ENCODE measurements at places on chromosomes 1 and 21.

DNA sequence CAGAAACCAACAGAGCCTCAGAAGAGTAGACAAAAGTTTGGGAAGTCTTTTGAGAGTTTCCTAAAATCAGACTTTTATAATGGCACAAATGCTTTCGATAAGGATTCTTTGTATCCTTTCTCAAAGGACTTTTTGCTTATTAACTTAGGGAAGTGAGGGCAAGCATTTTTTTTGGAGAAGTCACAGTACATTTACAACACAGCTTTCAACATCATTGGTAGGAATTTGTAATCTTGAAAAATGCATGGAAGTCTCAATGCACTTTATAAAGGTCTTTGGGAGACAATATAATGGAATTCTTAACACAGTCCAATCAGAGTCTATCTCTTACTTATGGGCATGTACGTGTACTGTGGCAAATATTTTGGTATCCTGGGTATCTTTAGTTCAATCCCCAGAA lies 325.8 kb upstream of the NR5A2 start:
- no peak for DNase-seq

DNA sequence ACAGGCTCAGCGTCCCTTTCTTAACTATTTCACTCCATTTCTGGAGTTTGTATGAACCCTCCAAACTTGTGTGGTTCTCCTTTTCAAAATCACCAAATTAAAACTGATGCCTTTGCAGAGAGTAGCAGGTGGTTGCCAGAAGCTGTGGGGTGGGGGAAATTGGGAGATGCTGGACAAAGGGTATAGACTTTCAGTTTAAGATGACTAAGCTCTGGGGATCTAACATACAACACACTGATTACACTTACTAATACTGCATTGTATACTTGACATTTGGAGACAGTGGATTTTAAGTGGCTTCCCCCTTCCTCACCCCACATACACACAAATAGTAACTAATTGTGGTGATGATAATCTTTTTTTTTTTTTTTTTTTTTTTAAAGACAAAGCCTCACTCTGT lies 11.1 kb upstream of the SCYL3 start:
- no peak for DNase-seq

- no peak for DNase-seq
Measured at GRCh38 chr1:63984257-63984929, 210.6 kb downstream of the ROR1 start.

DNA sequence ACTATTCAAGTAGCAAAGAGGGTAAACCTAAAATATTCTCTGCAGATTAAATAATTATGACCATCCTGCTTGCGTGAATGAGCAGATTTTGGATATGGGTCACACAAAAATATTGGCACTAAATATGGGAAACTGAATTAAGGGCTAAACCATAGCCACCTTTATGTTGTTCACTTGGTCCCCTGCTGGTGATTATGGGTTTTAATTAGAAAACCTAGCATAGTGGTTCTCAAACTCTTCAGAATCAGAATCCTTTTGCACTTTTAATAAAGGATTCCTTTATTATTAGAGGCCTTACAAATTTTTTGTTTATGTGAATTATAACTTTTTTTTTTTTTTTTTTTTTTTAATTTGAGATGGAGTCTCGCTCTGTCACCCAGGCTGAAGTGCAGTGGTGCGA lies 38.5 kb upstream of the ZNHIT6 start:
- DNase-seq = no peak

DNA sequence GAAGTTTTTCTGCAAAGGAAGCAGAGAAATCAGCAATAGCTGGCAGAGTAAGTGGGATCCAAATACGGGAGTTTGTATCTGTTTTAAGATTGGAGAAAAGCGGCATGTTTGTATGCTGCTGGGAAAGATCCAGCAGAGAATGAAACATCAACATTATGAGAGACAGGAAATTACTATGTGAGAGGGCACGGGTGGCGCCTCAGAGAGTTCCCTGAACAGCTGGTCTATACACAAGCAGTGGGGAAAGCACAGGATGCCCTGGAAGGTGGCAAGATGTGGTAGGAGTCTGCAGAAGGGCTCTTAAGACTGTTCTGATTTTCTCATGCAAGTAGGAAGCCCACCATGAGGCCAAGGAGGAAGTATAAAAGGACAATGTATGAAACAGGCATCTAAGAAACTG lies 130.4 kb downstream of the RERE start:
- no peak for DNase-seq

- no peak for DNase-seq
Measured at GRCh38 chr1:229272164-229273158, 1.6 kb downstream of the RAB4A start.

DNA sequence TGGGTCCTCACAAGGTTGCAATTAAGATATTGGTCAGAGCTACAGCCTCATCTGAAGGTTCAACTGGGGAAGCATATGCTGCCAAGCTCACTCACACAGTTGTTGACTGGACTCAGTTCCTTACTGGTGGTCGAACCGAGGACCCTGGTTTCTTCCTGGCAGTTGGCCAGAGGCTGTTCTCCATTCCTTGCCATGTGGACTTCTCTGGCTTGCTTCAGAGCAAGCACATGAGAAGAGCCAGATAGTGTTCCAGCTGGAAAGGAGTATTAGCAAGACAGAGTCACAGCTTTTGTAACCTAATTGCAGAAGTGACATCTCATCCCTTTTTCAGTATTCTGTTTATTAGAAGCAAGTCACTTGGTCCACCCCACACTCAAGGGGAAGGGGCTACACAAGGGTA lies 23.6 kb downstream of the POU2F1 start:
- no peak for DNase-seq

DNA sequence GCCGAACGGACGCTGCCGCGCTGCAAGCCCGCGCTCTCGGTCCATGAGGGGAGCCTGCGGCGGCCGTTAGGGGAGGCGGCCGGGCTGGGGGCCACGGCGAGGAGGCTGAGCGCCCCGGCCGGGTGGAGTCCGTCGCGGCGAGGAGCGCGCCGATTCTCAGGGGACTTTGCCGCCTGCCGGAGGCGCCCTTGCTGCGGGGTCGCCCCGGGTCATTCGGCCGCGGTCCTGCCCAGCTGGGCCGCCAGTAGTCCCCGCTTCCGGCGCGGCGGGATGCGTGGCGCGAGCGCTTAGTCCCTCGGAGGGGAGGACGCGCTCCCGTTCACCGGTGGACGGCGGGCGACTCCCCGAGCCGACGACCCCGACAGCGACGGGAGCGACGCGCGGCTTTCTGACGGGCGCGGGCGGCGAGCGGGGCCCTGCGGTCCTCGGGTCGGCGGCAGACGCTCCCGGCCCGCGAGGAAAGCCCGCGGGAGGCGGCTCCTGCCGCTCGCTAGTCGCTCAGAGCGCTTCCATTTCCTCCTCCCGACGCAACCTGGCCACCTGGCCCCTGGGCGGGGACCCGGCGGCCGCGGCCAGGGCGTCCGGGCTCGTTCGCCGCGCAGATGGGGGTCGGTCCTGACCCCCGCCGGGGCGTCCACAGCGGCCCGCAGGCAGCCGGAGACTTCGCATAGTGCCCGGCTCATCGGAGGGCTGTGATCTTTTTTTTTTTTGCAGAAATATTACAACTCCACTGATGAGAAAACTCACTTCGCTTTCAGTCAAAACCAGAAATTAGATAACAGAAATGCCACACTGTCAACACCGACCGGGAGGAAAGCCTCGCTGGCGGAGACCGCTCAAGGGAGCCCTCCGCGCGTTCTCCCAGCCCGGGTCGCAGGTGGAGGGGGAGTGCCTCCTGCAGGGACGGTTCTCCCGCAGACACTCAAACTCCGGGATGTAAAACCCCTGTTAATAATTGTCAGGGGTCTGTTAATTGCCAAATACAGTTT lies 641 bp upstream of the ZBTB21 start:
- DNase-seq = no peak

DNA sequence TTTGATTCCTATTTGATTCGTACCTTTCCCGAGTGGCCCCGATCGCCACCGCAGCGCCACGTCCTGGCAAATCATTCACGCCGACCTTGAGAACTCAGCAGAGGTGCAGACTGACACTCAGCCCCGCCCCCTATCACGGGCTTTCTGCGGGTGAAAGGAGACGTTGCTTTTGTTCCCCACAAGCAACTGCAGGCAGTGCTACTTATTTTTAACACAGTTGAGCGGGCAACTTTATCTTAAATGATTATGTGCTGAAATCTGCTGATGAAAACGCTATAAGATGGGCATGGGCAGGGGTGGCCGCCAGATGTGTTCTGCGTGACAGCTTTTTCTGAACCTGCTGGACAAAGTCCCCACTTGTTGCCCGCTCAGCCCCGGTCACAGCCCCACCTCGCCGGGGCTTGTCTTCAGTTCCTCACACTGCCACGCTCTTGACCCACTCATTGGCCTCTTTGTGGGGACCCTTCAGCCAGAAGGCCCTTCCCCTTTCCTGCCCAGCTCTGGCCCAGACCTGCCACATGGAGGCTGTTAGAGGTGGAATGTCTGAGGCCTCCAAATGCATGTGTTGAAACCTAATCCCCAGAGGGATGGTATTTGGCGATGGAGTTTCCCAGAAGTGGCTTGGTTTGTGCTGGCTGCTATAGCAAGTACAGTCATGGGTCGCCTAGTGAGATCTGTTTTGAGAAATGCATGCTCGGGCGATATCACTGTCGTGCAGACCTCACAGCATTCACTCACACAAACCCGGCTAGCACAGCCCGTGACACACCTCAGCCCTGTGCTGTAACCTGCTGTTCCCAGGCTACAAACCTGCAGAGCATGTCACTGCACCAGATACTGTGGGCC lies 15.7 kb upstream of the PDXK start:
- DNase-seq = no peak

GRCh38 chr1:247111259-247111699 lies 7.1 kb upstream of the ZNF669 start:
- no peak for DNase-seq

GRCh38 chr1:172180501-172181285 lies 239.8 kb upstream of the C1orf105 start:
- peak; percentile 8 for DNase-seq

DNA sequence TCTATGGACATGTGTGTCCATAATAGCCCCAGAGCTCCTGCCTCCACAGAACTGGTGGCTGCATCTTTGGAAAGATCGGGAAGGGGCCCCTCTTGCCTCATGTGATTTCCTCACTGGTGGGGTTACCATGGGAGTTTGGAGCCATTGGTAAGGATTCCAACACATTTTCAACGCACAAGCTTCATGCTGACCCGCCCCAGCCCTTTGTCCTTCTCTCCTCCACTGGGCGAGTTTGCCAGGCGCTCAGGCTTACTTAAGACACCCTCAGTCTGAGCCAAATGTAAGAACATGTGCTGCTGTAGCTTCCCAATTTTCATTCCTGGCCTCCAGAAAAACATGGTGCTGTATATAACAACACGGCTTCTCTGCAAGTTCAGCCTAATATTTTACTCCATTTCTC lies 72.4 kb downstream of the ATP5PO start:
- DNase-seq = no peak

DNA sequence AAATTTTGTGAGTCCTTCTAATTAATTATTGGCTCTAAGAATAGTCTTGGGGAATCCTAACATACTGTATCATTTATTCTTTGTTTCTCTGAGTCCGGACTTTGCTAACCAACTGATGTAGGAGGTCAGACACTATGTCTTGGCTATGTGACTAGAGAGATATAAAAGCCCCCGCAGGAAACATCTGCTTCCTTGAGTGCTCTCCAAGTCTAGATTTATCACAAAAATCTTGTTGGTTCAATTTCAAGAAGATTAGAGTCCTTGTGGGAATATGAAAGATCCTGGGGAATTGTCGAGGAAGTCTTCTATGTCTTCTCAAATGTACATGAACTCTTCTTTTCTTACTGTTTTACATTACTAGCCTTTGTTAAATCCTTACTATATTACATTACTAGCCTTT lies 1712.5 kb downstream of the NCAM2 start:
- DNase-seq = no peak

GRCh38 chr1:239178961-239179360 lies 207.4 kb upstream of the CHRM3 start:
- no peak for DNase-seq

- no peak for DNase-seq
Measured at GRCh38 chr1:70204600-70204999, 779 bp downstream of the LRRC40 start.

DNA sequence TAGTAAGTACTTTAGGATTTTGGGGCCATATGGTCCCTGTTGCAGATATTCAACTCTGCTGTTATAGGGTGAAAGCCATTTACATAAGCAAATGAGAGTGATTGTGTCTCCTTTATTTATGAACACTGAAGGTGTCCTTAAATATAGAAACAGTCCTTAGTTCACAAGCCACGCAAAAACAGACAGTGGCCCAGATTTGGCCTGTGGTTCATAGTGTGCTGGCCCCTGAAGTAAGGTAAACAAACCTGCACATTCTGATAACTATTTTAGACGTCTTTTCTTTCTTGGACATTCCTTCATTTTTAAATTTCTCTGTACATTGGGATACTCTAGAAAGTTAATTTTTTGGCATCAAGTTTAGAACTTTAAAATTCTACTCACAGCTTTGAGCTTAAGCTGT lies 23.5 kb downstream of the RAP1A start:
- no peak for DNase-seq

GRCh38 chr1:115218699-115219098 lies 119.3 kb downstream of the NGF start:
- DNase-seq = no peak

- DNase-seq = no peak
Measured at GRCh38 chr1:246165826-246166709, 341.0 kb downstream of the SMYD3 start.

- no peak for DNase-seq
Measured at GRCh38 chr1:91278754-91279153, 125.9 kb downstream of the HFM1 start.

DNA sequence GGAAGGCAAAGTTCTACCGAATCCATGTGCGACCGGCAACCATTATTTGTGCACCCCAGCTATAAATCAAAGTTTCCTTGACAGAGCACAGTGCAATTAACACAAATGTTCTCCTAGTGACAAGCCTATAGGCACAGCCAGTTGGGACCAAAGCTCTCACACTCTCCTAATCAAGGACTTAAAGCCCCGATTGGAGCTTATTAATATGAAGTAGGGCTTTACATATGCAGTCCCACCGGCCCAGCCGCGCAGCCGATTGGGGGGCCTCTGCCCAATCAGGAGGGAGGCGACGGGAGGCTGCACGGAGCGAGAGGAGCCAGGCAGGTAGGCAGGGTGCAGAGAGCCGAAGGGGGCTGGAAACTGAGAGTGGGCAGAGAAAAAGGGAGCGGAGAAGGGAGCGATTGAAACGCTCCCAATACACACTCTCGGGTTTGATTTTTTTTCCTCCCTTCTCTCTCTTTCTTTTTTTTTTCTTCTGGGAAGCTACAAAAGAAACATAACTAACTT lies at the start of gene ESRRG:
TSS of gene ESRRG (minus strand) at position 156 of the 507 bp plus-strand sequence. CDS start at position 26, 130 bp downstream.
- no peak for DNase-seq

DNA sequence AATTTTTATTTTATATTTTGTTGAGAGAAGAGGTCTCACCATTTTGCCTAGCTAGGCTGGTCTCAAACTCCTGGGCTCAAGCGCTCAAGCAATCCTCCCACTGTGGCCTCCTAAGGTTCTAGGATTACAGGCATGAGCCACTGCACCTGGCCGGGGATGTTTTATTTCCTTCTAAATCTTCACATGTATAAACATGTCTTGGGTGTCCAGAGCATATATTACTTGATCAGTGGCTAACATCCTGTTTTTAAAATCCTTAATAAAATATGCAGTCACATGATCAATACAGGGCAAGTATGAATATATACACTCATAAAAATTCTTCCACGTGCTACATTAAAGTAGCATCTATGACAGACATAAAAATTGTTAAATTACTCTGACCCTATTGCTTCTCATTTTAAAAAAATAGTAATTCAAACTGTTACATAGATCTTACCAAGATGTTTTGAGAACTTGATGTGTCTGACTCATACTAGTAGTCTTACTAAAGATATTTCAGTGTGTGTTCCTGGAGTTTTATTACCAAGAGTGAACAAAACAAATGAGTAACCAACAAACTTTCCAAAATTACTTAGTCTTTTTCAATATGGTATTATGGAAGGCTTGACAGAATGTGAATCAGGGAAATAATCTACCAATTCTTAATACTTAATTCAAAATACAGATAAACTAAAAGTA lies 222.5 kb downstream of the SLC45A1 start:
- DNase-seq = no peak
